ENCODE measurements at places on chromosomes 5 and 9.

GRCh38 chr5:170599756-170600155 is 95.9 kb downstream of the KCNIP1 start:
- DNase-seq = no peak

- DNase-seq = no peak
These were observed 50.3 kb upstream of the SPTLC1 start for GRCh38 chr9:92165484-92165883.

DNA sequence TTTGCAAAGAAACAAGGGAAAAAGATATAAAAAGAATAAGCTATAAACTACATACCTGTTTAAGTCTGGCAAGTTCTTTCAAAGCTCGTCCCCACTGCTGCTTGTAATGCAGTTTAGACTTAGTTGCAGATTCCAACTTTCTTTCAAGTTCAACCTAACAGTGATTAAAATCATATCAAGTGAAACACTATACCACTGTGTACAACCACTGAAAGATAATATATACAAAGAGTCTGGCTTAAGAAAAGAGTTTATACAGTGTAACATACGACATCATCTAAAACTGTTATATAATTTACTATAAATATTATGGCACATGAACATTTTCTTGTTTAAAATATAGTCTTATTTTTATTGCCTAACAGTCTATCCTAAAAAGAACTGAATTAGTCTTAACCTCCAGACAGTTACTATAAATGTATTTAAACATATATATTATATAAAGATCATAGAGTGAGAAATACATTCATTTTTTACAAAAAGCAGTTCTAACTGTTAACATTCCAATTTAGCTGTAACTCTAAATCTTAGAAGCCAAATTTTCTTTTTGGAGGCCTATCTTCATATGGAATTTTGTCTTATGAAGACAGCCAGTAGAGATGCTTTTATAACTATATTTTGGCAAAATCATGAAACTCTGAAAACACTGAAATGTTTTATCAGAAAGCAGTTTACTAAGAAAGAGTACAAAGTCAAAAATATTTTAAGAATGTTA is 58.6 kb downstream of the CEP120 start:
- DNase-seq = no peak

DNA sequence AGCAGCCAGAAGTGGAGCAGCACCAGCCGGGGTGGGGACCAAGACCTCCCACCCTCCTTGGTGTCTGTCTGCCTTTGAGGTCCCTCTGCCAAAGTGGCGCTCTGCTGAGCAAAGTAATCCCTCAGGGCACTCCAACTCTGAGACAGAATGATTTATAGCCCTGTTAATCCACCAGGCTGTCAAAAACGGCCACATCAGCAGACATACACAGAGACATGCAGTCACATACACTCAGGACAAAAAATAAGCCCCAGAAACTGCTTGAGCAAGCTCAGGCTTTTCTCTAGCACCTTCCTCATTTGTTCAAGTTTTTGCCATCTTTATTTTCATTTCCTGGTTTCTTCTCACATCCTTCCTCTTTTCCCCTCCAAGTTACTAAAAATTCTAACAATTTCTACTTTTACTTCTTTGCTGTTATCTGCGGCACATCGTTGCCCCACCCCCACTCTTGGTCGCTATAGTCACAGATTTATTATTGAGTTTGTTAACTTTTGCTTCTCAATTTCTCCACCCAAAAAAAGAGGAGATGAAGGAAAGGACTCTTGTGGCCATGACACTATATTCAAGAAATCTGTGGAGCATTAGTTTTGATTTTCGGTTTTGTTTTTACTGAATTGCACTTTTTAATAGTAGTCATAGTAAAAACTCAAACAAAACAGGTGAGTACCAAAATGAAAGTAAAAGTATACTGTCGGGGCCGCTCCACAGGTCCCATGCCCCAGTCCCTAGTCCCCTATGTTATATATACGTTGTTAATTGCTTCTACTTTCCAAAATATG is 17.4 kb upstream of the ADRB2 start:
- no peak for DNase-seq

DNA sequence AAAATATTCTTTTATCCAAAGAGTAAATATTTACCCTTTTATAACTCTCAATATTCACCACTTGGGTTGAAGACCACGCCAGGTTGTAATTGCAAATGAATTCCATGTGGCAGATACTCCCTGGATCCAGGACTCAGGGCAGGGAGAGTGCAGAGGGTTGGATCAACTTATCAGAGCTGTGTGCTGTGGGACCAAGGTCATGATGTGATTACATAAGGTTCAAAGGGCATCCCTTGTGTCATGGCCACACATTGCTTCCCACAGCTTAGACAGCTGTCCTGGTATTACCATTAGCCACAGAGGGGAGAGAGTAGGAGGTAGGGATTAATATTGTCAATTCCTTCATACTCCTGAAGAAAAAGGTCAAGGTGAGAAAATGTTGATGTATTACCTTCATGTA is 133.9 kb downstream of the JAKMIP2 start:
- no peak for DNase-seq

DNA sequence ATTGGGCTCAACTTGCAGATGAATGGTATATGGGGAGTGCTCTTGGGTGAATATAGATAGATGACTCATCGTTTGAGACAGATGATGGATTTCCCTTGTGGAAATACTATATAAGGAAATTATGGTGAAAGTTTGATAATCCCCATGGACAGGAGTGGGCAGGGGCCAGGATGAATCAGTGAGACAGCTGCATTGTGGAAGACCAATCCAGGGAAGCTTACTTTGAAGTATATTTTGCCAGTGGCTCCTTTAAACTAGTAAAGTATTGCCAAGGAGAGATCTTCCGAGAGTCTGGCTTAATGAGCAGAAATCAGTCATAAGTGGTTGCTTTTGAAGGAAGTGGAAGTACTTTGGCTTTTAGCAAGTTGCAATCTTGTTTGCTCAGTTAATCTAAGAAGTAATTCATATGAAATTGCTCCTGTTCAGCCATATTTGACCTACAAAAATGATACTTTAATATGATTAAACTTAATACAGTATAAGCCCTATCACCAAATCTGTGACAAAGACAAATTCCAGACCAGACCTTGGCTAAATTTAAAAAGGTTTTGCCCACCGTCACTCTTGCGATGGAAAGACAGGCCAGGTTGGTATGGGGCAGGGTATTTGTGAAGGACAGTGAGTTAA is 9.3 kb upstream of the TNC start:
- no peak for DNase-seq

DNA sequence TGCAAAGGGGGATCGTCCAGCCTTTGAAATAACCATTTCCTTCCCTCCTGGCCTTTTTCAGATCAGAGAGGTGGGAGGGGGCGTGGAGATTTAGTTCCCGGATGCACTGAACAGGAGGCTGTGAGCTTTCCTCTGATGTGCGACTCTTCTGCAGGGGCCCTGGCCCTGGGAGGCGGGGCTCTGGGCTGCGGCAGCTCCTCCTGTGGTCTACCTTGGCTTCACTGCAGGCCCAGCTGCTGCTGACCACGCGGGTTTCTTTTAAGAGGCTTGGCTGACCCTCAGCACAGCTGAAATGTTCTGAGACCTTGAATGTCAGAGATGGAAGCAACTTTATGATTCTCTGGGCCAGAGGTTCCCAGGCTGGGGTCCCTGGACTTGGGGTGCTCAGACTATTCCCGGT is 27.0 kb upstream of the COL15A1 start:
- peak; percentile 40 for DNase-seq

DNA sequence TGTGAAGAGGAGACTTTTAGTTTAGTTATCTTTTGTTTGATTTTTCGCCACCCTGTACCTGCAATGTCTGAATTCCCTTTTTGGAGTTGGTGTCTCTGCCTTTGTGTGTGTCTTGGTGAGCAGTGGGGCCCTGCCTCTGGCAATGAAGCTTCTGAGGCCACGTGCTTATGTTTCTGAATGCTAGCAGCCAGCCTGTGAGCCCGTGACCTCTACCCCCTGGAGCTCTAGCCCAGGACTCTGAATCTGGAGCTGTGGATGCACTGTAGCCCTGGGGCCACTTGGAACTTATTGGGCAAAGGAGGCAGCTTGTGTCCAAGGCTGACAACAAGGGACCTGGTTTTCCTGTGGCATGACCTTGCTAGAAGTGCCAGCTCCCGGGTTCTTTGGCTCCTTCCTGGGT is 19.4 kb downstream of the ENTREP1 start:
- no peak for DNase-seq

GRCh38 chr9:98867429-98868168 is 60.1 kb downstream of the GALNT12 start:
- no peak for DNase-seq

- DNase-seq = no peak
These were observed 678 bp upstream of the KIF12 start for GRCh38 chr9:114099669-114100270.

DNA sequence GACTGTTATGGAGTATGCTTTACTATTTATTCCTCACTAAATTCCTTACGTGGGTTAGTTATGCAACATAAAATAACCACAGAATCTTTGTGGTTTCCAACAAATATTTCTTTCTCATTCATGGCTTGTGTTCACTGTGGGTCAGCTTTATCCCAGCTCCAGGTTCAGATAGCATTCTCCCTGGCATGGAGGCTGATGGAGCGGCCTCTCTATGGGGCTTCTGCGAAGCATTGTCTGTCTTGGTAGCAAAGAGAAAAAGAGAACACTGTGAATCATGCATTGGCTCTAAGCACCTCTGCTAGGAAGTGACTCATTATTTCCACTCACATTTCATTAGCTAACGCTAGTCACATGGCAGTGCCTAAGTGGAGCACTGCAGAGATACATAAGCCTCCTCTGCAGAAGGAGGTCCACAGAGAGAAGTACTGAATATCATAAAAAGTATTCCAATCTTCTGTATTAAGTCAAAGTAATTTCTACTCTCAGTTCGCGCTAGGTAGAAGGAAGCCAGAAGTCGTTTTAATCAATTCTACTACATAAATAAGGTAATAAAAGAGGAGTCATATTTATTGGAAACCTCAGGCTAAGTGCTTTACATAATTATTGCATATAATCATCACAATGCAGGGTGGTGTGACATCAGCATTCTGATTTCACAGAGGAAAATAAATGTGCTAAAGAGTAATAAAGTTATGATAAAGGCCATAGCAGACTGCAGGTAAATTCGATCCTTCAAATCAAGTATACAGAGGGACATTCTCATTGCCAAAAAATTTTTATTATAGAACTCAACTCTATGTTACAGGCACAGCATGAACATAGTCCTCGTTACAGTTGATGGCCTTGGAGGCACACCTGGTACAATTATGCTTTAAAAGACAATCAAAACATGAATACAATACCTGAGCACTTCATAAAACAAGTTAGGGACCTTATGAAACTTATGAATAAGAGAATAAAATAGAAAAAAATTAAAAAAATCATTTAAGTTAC is 531.1 kb downstream of the CETN3 start:
- no peak for DNase-seq

- no peak for DNase-seq
These were observed 80.8 kb downstream of the LMNB1 start for GRCh38 chr5:126857472-126858410.
